ENCODE measurements at places on chromosomes 3 and 15.

DNA sequence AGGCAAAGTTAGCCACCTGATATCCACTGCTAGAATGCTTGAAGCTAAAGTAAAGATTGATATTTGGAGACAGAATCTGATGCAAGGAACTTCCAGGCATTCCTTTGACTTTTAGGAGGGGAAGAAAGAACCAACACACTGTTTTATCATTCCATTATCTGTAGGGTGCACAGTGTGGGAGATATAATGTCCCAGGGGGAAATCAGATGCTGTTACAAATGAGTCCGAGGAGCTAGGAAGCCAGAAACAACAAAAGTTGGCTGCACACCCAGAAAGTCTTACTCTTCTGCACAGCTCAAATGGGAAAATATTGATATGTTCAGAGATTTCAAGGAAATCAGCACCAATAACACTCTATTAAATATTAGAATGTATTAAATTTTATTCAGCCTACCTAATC is 113.6 kb upstream of the ROBO1 start:
- no peak for DNase-seq

- DNase-seq, result peak; percentile 98
These were observed 12.2 kb upstream of the IFT57 start for GRCh38 chr3:108234387-108234957.

GRCh38 chr15:55700876-55701275 is 42.1 kb downstream of the PRTG start:
- no peak for DNase-seq

DNA sequence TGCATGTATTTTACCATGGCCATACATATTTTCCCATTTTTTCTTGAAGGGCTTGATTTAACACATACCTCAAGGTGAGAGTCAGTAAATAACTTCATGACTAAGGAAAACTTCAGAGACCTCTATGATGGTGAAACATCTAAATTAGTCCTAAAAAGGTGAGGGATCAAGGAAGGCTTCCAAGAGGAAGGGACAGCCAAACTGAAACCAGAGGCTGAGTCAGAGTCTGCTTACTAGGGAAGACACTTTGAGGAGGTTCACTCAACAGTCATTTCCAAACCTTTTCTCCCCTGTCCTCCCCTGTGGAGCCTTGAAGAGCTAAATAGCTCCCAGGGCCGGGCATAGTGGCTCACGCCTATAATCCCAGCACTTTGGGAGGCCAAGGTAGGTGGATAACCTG is 206.6 kb downstream of the SHQ1 start:
- DNase-seq, result no peak

DNA sequence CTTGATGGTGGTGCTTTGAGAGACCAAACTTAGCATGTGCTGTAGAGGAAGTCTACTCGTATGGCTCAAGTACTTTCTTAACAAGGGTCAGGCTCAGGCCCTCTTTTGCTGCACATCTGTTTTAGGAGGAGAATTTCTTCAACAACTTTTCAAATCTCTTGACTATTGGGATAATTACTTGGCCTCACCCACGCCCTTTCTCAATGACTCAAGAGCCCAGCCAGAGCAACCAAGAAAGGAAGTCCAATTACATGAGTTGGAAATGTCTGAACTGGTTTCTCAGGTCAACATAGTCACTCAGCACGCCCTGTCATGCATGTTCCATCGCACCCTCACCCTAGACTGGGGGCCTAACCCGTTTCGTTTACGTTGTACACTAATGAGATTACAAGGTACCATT is 44.8 kb upstream of the UMPS start:
- no peak for DNase-seq

DNA sequence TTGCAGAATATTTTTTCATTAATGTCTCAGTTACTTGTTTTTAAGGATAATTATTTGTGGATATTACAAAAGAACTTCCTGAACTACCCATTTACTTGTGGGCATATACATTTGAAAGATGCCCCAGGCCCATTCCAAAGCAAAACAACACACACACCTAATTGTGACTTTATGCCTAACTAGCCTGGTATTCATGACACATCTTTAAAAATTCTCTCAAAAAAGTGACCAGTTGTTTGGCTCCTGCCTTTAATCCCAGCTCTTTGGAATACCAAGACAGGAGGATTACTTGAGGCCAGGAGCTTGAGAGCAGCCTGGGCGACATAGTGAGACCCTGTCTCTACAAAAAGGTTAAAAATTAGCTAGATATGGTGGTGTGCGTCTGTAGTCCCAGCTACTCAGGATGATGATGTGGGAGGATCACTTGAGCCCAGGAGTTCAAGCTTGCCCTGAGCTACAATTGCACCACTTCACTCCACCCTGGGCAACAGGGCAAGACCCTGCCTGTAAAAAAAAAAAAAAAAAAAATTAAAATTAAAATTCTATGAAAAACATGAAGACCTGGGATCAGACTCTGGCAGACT is 51.7 kb upstream of the SLC4A7 start:
- no peak for DNase-seq

GRCh38 chr3:3170998-3171397 is 8.5 kb downstream of the CRBN start:
- peak; percentile 48 for DNase-seq

GRCh38 chr15:86231864-86232721 is 152.4 kb downstream of the AGBL1 start:
- peak; percentile 64 for DNase-seq

- DNase-seq, result no peak
These were observed 105.5 kb downstream of the SEMA5B start for GRCh38 chr3:122921791-122922651.

DNA sequence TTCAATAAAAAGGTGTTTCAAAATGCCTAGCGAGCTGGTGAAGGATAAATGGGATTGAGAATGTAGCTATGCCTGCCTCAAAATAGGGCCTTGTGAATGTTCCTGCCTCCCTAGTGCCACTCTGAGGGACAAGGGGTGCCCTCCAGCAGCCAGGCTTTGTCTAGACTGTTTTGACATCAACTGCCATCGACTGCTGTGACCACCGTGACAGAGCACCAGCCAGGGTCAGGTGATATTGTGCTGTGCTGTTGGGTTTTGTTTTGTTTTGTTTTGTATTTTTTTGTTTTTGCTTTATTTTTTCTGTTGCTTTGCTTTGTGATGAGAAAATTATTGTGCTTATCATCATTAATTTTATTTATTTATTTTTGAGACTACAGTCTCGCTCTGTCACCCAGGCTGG is 144.8 kb downstream of the SMAD6 start:
- DNase-seq, result no peak

DNA sequence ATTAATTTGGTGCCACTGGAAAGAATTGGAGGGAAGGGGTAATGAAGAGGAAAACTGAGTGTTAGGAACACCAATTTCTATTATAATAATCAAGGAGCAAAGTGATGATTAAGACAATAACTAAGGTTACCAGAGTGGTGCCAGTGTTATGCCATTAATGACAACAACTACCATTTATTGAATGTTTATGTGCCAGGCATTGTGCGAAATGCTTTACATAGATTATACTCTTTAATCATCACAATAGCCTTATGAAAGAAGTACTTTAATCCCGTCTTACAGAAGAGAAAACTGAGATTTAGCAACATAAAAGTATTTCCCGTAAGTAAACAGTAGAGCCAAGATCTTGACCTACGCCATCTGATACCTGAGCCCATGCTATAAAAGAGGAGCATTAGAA is 187.2 kb upstream of the NR2E3 start:
- DNase-seq, result no peak

- DNase-seq, result peak; percentile 69
These were observed 44.1 kb downstream of the CPN2 start for GRCh38 chr3:194306771-194307640.

GRCh38 chr3:16869261-16870005 is 15.3 kb upstream of the PLCL2 start:
- no peak for DNase-seq

GRCh38 chr3:150870406-150870805 is 34.8 kb downstream of the MINDY4B start:
- no peak for DNase-seq

DNA sequence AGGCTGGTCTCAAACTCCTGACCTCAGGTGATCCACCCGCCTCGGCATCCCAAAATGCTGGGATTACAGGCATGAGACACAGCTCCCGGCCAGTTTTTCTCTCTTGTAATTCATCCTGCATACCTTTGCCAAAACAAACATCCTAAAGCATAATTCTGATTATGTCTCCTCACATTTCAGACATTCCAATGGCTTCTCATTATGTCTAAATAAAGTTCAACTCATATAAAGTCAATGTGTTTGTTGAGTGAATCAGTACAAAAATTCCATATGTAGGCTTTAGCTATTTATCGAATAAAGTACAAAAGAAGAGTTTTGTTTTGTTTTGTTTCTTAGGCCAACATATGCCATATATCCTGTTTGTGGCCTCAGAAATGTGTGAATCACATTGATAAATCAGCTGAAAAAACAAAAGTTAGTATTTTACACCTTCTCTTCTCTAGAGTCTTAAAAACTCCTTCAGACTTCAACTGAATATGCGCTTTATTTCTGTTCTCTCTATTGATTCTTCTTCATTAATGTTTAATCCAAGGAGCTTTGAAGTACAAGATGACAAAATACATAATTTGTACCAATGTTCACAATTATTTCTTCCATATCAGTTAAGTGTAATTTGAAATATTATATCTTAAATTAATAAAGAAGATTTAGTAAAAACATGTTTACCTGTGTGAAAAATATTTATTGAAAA is 165.8 kb downstream of the MECOM start:
- DNase-seq, result no peak

GRCh38 chr3:24793896-24794295 is 299.2 kb upstream of the THRB start:
- peak; percentile 21 for DNase-seq

- DNase-seq, result no peak
These were observed 58.5 kb upstream of the TRIM71 start for GRCh38 chr3:32759342-32759741.

GRCh38 chr15:45904019-45904418 is 269.2 kb downstream of the SQOR start:
- no peak for DNase-seq

DNA sequence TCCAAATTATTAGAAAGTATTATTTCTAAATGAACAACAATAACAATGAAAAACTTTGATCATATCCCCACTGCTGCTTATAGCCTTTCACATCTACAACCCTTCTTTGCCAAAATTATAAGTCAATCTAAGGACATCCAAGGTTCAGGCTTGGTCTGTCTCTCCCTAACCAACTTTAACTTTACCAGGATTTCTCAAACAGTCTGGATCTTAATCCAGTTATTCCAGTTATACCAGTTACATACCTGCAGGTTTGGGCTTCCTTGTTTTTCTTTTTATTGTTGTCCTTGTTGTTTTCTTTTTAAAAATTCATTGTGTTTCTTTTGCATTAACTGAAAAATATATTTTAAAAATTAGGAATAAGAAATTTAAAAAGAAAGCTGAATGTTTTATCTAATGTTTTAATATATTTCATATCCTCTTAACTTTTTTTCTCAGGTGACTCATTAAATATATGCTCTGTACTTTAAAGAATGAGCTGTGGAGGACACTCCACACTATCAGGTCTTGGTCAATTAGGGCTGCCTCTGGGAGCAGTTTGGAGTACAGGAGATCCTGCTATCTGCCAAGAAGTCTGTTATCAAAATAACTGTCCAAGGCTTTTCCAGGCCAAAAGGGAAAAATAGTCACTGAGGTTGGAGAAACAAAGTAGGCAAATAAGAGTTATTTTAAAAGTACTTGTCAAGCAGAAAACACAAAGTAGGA is 421.4 kb downstream of the EPHA6 start:
- no peak for DNase-seq

GRCh38 chr3:197595470-197596185 is 39.9 kb upstream of the BDH1 start:
- DNase-seq, result peak; percentile 95

- DNase-seq, result no peak
These were observed 227.5 kb upstream of the COL8A1 start for GRCh38 chr3:99410789-99411311.

GRCh38 chr3:81980596-81981494 is 219.4 kb upstream of the GBE1 start:
- no peak for DNase-seq

DNA sequence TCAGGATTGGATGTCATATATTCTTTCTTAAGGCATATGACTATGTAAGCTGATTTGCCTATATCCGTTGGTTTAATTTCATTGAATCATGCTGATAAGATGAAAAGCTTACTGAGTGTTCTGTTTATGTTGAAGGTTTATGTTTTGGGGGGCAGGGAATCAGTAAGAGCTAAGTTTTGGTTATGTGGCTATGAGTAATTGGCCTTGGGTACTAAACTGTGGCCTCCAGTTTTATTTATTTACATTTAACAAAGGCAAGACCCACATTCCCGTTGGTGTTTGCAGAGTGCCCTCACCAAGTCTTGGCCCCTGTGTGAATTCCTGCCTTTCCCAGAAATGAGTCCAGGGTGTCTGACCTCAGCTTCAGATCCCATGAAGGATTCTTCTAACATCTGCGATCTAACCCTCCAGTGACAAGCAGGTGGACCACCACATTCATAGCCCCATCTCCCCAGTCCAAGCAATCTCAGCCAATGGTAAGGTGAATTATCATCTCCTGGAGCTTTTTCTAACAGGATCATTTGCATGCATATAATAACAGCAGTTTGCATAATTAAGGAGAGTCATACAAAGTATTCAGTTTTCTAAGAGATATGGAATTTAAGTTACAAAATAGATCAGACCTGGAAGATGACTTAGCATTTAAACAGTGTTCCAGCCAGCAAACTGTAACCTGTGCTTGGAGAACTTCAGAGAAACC is 27.4 kb downstream of the GLDN start:
- no peak for DNase-seq

GRCh38 chr15:48433226-48433886 is 102.1 kb downstream of the DUT start:
- DNase-seq, result no peak

GRCh38 chr3:121165397-121165837 is 257.4 kb downstream of the STXBP5L start:
- DNase-seq, result no peak

DNA sequence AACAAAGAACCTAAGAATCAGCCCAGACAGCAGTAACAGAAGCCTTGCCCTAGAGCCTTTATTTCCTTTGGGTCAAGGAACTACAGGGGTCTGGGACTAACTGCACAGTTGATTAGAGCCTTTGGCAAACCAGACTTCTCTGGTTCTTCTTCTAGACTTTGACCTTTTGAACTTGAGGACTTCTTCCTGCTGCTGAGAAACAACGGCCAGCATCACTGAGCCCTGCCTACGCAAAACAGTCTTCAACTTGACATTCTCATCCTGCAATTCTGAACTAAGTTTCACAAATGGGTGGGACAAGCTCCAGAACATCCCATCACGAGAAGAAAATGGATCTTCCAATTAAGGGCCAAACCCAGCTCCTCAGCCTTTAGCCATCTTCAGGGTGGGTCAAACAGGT is 31.4 kb downstream of the CMTM6 start:
- DNase-seq, result no peak

DNA sequence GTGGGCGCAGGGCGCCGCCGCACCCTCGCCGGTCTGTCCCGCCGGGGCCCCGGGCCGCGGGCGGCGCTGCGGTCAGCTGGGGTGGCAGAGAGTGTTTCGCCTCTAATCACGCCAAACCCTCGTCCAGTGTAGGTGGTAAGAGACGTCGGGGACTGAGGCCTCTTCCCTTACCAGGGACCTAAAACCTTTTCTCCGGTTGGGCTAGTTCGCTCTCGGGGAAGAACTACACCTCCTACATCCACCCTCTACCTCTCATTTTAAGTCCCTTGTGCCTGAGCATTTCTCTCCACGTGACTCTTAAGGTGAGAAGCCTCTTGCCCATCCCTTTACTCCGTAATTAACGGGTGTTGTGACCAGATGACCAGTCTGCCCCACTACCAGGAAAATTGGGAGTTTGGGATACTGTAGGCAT is 520 bp downstream of the TMEM42 start:
- peak; percentile 30 for DNase-seq

Data from NCI-H524 (cell line).